ENCODE measurements at places on chromosomes 4 and X.

DNA sequence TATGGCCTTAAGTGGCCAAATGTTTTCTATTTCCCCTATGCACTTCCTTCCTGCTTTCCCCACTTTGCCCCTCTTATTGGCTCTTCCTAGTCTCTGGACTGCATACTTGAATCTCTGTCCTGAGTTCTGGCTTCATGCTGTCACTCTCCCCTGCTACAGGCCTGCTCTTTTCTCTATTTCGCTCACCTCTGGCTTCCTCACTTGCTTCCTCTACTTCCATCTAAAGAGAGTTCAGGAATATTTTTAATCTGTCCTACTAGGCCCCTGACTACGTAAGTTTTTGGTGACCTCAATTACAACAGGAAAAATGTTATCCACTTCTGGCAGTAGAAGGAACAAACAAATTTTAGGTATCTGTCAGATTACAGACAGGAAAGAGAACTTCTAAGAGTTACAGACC lies 65.7 kb upstream of the WDR17 start:
- no peak for DNase-seq

- no peak for DNase-seq
Measured at GRCh38 chrX:71923516-71923915, 12.9 kb downstream of the NHSL2 start.

DNA sequence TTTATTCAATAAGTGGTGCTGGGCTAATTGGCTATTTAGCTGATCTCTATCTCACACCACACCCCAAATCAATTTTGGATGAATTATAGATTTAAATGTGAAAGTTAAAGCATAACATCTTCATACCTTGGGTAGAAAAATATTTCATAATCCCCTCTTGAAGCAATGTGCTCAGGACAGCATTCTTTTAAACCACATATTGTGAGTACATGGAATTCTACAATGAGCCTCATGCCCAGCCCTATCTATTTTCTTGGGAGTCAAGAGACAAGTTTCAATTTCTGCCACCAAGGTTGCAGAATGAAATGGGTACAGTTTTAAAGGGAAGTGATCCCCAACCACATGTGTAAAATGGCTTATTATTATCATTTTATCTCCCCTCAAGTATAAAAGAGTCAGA lies 30.6 kb upstream of the GPRIN3 start:
- no peak for DNase-seq

- DNase-seq: no peak
Measured at GRCh38 chrX:24025741-24026403, 1.1 kb downstream of the KLHL15 start.

DNA sequence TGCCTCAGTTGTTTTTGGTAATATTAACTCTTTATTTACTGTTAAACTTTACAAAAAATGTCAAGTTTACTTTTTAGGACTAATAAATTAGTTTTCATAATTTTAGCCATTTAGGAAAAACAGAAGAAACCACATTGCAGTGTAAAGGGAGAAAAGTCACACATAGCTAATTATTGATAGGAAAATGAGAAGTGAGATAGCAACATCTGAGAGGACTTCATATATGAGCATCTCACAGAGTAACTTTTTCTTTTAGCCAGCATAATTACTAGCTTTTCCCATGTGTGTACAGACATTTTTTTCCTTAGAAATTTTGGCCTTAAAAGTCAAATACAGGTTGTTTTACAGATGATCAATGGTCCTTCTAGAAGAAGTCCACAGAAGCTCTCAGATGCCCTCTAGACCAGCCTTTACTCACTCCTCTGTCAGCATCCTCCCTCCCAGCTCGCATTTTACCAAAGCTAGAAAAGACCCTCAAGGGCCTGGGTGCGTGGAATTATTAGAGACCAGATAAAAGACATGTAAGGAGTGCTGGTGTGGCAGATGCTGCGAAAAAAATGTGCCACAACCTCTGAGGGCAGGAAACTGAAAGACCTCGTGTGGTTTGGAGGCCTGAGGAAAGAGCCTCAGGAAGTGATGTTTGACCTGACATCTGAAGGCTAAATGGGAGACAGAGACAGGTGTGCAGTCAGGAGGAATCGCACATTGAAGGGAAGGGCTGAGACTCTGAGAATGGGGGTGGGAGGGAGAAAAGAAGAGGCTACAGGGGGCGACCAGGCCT lies 156.9 kb downstream of the CBR4 start:
- DNase-seq: no peak

DNA sequence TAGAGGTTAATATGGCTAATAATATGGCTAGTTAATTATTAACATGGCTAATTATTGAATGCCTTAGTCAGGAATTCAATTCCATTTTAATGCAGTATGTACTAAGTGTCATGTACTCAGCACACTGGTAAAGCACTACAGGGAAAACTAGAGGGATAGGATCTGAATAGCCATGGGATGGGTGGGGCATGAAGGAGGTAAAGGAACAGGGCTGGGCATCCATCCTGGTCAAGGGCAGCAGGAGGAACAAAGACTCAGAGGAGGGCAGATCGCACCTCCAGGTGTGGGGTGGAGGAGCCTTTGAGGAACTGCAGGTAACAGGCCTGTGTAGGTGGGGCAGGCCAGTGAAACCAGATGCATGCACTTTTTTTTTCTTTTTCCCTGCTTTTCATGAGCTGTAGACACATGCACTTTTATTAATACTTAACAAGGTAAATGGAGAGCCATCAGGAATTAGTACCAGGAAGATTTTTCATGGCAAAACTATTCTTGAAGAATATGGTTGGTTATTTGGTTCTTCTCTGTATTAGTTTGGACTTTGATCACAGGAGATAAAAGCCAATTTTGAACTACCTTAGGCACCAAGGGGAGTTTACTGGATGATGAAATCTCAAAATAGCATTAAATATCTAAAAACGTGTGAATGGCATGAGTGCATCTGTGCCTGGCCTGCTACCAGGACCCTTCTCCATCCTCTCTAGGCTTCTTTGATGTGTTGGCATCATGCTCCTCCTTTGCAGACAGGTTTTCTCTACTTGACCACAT lies 88.3 kb downstream of the CC2D2A start:
- no peak for DNase-seq

DNA sequence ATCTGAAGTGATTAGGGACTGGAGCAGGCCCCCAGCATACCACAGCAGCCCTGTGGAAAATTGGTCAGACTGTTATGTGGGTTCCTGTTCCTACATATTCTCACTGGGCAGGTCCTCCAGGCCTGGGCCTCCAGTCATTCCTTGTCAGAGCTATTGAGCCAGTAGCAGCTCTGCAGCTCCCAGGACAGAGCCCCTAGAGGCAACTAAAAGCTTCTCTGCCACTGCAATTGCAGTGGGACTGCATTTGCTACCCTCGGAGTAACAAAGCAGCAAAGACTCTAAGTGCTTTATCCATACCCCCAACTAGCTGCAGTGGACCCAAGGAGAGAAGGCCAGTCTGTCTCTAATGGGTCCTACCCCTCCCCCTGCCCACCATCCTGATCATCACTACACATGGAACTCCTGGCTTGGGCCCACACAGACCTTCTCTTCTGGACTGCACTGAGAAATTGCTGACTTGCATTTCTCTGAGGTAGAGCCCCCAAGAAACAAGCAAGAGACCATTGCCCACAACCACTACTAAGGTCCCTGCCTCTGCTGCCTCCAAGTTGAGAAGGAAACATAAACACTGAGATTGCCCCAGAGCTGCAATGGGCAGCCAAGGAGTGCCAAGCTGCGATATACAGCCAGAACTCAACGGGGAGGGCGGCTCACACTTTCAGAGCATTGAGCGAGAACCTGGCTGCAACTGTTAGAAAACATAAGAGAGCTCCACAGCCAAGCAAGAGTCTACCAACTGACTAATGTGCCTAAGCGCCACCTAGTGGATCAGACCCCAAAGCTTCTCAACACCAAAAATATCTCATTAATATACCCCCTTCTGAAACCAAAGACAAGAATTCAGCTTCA lies 738.7 kb upstream of the NDST4 start:
- DNase-seq: no peak

DNA sequence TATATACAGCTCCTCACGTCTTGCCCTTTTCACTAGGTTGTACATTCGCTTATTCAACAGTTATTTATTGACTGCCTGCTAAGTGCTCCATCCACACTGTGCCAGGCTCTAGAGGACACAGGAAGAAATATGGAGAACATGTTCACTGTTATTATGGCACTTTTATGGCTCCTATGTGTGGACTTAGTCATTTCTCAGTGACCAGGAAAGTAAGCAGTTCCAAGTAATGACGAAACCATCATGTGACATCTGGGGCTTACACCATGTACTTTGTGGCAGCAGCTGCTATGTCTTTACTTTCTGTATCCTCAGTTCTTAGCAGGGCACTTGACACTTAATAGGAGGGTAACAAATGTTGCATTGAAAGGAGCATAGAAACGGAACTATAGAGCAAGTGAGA lies 278.0 kb downstream of the ANK2 start:
- DNase-seq: no peak

DNA sequence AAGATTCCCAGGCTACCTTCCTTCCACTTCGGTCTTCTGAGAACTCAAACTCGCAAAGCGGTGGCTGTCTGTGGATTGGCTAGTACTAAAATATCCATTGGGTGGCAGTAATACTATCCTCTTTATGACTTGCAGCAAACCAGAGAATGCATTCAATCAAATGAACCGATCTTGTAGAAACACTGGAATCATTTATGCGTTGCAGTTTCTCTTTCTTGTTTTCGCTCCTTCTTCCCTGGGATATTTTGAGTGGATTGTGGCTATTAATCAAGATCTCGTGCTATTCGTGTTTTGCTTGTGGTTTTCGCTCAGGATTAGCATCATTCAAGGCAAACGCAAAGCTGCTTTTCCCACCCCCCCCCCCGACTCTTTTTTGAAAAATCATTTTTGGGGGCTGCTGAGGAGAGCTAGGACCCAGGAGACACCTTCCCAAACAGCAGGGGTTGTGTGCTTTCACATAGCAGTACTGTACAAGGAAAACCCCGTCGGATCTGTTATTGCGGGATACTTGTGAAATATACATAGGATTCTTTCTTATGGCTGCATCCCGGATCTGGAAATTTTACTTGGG lies at the start of gene IL1RAPL1:
Gene IL1RAPL1, plus strand, starts transcription at position 466 of the 571 bp plus-strand sequence.
- DNase-seq: no peak

- no peak for DNase-seq
Measured at GRCh38 chr4:136136601-136137000, 1395.7 kb downstream of the PCDH18 start.

DNA sequence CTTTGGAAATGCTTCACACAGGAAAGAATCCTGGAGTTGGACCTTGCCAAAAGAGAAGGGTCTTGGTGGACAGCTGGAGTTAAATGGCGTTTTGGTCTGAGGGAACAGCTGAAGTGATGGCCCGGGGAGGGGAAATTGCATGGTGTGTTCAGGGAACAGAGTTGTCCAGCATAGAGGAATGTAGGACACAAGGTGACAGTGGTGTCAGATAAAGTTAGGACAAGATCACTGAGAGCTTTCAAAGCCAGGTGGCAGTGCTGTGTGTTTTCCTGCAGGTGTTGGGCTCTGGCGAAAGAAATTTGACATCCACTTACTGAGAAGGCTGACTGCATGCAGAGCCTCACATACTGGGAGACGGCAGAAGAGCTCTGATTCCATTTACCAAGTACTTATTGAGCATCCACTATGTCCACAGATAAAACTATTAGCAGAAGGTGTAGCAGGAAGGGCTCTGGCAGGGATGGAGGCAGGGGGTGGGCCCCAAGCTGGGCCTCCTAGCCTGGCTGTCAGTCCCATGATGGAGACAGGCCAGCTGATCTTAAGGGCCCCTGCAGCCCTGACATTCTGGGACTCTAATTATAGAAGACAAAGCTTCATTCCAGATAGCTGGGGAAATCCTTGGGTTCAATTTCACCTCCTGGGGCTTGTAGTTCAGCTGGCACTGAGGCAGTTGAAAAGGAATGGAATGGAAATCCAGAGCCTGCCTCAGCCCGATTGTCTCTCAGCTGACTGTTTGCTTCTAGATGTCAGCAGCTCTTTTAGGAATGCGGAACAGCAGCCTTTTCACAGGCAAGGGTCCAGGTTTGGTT lies 150.2 kb upstream of the MAMLD1 start:
- no peak for DNase-seq

Measured in activated T-helper 1 cell treated with anti-CD3 and anti-CD28 coated beads, Interleukin-2, amount 50 U/mL, for 16 hours (primary cell).